NCI-H2227 treated with DMSO at 0.1 percent for 48 hours (cell line): ENCODE measurements at places on chromosomes 13 and 19.

- DNase-seq, result no peak
Observed at GRCh38 chr19:11203194-11204075, 6.1 kb upstream of the KANK2 start.

- DNase-seq, result peak; percentile 44
Observed at GRCh38 chr13:60509601-60510386, 112.8 kb downstream of the TDRD3 start.

DNA sequence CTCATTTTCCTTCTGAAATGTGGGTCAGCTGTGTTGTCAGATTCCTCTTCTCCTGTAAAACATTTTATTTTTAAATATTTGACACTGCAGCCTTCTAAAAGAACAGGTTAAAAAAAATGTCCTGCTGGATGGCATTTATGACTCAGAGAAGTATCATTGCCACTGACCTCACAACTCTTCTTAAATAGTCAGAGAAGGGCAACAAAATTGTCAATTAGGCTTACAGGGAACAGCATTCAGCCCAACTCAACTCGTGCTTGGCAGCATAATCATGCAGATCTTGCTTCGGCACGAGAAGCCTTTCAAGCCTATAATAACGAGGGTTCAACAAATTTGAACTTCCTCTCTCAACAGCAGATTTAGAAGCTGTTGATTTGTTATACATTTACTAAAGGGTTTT is 296.7 kb upstream of the DACH1 start:
- DNase-seq, result peak; percentile 10

DNA sequence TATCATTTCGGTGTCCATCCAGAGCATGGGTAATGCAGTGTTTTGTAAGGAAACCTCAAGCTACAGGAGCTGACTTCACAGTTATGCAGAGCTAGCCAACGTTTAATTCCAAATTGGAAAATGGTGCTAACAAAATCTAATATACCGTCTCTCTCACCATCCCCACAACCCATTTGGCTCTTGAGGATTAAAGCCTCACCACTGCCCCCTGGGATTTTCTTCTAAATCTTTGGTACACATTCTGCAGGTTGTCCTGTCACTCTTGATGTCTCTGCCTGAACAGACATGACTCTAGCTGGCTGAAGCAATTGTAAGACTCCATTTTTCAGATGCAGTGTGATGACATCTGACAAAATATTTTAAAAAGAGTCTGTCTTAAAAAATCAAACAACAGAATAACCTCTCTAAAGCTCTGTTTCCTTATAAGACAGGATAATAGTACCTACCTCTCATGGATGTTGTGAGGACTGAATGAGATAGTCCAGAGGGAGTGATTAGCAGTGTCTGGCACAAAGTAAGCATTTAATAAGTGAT is 451.8 kb downstream of the SUCLA2 start:
- DNase-seq, result no peak

DNA sequence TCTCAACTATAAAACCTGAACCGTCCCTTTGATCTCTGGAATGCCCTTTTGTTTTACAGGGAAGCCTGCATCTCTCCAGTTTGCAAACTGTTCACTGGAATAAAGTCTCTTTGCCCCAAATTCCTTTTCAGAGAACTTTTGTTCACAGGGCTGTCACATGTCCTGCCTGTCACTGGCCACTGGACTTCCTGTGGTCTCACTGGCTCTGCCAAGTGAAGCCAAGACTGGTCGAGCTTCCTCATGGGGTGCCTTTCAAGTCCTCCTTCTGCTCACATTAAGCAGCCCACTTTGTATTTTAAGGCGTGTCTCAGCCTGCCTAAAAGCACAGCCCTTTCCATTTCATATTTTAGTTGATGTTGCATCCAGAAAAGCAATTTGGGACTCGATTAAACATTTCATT is 215.7 kb downstream of the KATNAL1 start:
- DNase-seq, result no peak

- DNase-seq, result no peak
Observed at GRCh38 chr19:42270346-42271044, 1.4 kb downstream of the CIC start.

DNA sequence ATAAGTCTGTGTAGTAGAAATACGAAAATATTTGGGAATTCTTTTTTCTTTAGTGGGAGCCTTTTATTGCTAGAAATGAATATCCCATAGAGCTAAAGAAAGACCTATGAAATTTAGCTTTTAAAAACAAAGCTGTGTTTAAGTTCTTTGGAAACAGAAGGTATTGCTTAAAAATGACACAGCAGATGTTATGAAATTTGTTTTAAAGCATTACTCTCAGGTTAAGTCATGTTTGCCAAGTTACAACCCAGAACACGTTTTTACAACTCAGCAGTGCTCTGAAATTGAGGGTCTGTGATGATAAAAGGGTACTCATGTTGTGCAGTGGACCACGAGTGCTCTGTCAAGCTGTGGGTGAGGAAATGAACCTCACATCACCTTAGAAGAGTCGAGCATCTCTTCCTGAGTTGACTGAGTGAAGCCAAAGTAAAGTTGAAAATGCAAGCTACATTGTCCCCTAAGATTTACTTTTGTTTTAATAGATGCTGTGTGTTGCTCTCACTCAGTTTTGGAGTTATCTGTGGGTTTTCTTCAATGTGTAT is 161.1 kb downstream of the SHISA2 start:
- DNase-seq, result no peak

- no peak for DNase-seq
Observed at GRCh38 chr19:47660435-47660832, 51.5 kb downstream of the BICRA start.

GRCh38 chr13:113403255-113404104 is 39.5 kb upstream of the GRTP1 start:
- no peak for DNase-seq

DNA sequence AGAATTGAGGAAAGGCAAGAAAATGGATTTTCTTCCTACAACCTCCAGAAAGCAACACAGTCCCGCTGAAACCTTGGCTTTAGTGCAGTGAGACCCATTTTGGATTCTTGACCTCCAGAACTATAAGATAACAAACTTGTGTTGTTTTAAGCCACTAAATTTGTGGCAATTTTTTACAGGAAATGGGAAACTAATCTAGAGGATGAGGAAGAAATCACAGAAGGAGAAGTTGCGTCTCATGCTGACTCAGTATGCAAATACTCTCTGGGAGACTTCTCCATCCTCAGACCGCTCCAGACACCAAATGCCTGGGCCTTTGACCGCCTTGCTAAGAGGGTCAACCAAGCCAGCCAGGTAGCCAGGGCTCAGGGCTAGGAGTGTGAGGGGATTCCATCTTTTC is 13.1 kb upstream of the CEACAM16 start:
- no peak for DNase-seq

DNA sequence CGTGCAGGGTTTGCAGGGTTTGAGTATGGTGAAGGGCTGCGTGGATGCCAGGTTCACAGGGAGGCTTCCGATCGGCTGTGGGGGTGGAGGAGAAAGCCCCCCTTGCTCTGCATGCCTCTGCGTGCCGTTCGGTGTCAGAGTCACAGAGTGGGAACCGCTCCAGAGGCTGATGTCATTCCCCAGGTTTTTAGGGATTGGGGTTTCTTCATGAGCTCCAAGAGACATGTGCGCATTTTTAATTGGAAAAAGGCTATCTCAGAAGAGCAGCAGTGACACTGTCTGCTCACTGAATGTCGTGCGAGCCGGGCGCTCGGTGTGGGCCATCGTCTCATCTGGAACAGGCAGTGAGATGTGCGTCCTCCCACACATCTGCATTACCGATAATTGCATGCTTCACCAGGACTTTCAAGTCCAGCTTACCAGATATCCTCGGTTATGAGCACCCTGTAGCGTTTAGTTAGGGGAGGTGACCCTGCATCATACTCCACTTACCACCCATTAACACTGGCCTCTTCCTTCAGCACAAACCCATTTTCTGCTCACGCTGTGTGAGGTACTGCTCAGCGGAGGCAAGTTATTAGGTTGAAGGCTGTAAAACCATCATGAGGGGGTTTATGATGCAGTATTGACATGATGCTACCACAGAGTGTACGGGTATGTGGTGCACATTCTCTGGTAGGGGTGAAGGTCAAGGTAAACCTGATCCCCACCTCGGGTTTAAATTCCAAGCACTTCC is 1.7 kb downstream of the MCF2L start:
- DNase-seq, result no peak

GRCh38 chr13:35983206-35983605 is 148.0 kb downstream of the DCLK1 start:
- no peak for DNase-seq

DNA sequence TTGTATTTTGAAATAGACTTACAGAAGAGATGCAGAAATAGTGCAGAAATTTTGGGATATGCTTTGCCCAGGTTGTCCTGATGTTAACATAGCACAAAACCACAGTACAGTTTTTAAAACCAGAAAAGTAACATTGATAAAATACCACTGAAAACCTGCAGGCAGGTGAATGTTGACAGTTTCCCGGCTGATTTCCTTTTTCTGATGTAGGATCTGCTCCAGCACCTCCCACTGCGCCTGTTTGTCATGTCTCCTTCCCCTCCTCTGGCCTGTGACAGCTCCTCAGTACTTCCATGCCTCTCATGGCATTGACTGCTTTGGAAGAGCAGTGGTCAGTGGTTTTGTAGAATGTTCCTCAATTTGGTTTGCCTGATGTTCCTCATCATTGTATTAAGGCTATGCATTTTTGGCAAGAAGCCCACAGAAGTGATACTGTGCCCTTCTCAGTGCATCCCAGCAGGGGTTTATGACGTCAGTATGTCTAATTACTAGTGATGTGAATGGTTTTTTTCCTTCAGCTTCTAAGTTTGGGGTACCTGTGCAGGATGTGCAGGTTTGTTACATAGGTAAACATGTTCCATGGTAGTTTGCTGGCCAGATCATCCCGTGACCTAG is 31.0 kb downstream of the TDRD12 start:
- DNase-seq, result no peak

DNA sequence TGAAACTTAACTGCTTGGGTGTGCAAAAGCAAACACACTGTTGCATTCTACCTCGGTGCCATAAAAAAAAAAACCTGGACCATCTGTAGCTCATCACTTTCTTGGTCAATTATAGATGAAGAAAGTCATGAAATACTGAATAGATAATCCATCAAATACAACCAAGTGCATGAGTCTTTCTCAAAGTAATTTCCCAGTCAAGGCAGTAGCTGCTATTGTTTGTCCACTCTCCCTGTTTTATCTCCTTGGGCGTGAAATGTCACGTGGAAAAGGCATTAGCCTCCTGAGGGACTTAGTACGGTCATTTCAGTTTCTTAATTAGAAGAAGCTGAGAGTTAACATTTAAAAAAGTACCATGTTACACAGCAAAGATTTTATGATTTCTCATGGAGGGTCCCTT is 1697.9 kb downstream of the PCDH9 start:
- no peak for DNase-seq

GRCh38 chr13:113767366-113767765 is 8.3 kb downstream of the TMEM255B start:
- no peak for DNase-seq

DNA sequence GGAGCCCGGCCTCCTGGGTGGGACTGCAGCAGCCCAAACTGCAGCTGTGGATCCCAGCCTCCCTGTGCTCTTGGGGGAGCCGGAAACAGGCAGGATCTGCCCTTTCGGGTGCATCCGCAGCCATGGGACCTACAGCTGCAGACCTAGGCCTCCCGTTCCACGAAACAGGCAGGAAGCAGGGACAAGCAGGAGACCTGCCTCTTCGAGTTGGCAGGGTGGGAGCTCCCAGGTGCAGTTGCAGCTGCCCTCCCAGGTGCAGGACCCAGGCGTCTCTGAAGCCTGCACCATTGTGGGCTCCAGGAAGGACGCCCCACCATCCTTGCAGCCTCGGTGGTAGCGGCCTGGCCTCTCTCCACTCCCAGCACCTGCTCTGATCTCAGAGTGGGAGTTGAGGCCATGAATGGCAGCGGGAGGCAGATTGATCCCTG is 189.0 kb upstream of the KLHL1 start:
- DNase-seq, result no peak

DNA sequence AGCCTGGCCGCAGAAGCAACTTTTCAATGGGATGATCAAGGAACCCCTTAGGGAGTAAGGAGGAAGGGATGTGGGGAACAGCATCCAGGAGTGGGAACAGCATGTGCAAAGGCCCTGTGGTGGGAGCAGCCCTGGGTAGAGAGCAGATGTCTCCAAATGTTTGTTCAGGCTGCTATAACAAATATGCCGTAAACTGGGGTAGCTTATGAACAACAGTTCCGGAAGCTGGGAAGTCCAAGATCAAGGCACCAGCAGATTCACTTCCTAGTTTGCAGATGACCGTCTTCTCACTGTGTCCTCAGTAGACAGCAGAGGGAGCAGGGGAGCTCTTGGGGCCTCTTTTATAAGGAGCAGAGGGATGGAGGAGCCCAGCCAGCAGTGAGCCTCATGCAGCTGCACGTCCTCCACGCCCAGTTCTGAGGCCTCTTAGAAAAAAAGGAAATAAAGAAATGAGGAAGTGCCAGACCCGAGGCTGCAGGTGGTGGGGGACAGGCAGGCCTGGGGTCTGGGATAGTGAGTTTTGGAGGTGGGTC is 4.2 kb upstream of the LRRC25 start:
- DNase-seq, result no peak

- no peak for DNase-seq
Observed at GRCh38 chr13:28237944-28238343, 99.6 kb downstream of the PAN3 start.

GRCh38 chr13:27927444-27928352 is 7.9 kb downstream of the PDX1 start:
- DNase-seq, result no peak

- DNase-seq, result no peak
Observed at GRCh38 chr13:99960663-99961311, 10.8 kb downstream of the ZIC5 start.

DNA sequence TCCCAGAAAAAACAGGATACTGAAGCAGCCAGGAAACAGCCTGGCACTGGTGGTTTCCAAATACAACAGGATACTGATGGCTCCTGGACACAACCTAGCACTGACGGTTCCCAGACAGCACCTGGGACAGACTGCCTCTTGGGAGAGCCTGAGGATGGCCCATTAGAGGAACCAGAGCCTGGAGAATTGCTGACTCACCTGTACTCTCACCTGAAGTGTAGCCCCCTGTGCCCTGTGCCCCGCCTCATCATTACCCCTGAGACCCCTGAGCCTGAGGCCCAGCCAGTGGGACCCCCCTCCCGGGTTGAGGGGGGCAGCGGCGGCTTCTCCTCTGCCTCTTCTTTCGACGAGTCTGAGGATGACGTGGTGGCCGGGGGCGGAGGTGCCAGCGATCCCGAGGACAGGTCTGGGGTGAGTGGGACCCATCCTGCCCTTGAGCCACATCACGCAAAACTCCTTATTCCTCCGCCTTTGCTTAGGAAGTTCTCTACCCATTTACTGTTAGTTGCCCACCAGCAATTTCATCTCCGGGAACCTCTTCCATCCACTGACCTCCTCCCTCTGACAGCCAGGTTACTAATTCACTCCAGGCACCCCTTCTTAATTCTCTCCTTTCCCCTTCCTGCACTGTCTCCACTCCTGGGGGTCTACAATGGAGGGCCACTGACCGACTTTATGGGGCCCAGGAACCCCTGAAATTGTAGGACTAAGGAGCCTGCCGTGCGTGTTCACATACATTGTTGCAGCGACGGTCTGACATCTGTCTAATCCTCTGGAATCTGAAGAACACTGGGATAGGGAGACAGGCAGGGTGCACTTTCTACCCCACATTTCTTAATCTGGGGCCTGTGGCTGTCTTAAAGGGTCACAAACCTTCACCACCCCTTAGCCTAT is 1.2 kb downstream of the ITPKC start:
- DNase-seq, result no peak
